ENCODE measurements at places on chromosomes 6 and 20.
A peak's percentile ranks its signal among the peaks of the same experiment; 100 is the strongest.

- no peak for DNase-seq
Observed at GRCh38 chr20:3990716-3991115, 24.6 kb downstream of the RNF24 start.

- no peak for DNase-seq
Observed at GRCh38 chr20:2146080-2146867, 44.6 kb downstream of the STK35 start.

GRCh38 chr6:121436960-121437850 is 1.8 kb downstream of the GJA1 start:
- no peak for DNase-seq

- DNase-seq = peak; percentile 41
Observed at GRCh38 chr6:97669191-97670031, 386.4 kb upstream of the MMS22L start.

- DNase-seq = no peak
Observed at GRCh38 chr6:113328886-113329381, 528.2 kb upstream of the MARCKS start.

- DNase-seq = no peak
Observed at GRCh38 chr6:156190270-156190669, 586.9 kb upstream of the ARID1B start.

DNA sequence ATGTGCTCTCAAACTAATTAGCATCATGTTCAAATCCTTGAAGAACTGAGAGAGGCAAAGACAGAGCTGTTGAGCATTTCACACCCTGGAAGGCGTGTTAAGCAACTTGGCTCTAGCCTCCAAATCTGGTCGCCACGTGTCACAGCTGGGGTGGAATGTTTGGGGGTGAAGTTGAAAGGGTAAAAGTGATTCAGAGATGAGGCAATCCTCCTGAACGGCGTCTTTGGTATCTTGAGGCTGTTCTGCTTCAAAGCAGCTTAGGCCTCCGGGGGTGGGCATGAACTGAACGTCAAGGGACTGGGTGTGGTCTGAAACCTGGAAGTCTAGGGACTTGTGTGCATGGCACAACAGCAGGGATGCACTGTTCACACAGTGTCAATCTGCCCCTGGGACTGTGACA is 62.3 kb downstream of the TRAM2 start:
- DNase-seq = no peak

GRCh38 chr20:59620860-59621505 is 16.6 kb downstream of the PHACTR3 start:
- no peak for DNase-seq

- no peak for DNase-seq
Observed at GRCh38 chr6:160791981-160792418, 90.0 kb downstream of the PLG start.

DNA sequence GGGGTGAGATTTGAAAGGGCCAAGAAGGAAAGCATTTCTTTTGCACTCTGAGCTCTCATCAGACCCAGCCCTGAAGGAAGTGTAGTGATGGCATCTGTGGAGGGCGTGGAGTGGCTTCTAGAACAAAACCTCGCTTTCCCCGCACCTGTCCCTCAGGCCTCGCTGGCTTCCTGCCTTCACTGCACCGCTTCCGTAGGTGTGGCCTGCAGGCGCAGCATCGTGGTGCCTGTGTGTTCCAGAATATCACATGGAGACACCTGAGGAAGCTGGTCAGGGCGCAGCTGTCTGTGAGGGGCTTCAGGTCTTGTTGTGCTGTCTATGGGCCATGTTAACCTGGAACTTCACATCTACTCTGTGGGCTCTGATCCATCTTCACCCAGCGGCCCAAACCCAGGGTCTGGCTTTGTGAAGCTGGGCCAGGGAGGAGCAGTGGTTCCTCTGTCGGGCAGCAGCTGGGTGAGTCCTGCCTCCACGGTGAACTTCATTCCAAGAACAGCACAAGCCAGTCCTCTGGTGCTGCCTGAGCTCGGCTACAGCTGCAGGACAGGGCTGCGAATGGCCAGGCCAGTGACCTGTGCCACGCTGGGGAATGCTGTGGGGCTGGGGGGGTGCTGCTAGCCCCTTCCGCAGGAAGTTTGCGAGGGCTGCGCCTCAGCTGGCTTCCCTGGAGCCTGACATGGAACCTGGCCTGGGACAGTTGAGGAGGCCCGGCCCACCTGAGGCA is 40.9 kb downstream of the DSTN start:
- DNase-seq = peak; percentile 89

DNA sequence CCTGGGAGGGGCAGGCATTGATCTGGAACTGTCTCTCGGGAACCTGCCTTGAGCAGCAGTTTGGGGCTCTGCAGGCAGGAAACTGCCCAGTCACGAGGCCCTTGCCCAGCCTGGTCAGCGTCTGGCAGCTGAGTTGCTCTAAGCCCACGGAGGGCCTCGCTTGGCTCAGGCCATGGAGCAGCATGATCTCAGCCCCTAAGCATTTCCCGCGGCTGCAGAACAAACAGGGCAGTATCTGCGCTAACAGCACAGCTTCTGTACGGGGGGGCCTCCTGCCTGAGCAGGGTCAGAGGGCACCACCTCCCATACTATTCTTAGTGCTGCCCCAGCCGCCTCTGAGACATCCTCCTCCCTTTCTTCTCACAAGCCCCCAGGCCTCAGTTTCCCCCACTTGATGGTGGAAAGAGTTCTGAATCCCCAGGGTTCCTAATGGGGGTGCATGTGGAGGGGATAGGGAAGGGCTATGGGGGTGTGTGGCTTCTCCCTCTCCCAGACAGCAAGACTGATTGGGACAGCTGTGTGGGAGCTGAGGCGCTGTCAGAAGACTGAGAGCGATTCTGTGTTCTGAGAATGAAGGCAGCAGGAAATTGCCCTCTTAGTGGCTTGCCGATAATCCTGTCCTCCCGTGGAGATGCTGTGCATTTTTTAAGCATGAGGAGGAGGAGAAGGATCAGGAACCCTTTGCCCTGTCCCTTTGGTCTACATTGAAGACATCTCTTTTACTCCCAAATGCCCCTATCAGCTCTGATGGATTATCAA is 46.4 kb downstream of the MOCS1 start:
- no peak for DNase-seq

DNA sequence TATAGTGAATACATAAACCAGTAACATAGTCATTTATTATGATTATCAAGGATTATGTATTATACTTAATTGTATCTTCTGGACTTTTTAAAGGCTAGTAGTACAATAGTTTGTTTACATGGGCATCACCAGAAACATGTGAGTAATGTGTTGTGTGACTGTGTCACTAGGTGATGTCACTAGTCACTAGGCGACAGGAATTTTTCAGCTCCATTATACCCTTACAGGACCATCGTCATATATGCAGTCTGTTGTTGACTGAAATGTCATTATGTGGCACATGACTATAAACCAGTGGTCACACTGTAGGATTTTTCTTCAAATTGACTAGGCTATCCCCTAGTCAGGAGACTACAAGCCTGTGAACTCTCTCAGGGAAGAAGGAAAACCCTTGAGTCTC is 86.5 kb upstream of the CENPW start:
- no peak for DNase-seq

DNA sequence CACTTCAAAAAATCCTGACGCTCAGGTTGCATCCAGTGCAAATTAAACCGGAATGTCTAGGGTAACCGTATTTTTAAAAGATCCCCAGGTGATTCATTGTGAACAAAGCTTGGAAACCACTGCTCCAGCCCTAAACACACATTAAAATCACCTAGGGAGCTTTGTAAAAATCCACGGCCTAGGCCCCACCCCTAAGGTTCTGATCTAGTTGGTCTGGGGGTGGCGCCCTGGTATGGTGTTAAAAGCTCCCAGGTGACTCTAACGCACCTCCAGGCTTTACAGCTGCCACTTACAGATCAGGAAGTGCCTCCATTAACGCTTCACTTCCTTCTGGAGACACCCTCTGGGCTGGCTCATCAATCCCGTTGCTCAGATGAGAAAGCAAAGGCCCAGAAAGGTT is 92.2 kb downstream of the GRM4 start:
- DNase-seq = no peak

DNA sequence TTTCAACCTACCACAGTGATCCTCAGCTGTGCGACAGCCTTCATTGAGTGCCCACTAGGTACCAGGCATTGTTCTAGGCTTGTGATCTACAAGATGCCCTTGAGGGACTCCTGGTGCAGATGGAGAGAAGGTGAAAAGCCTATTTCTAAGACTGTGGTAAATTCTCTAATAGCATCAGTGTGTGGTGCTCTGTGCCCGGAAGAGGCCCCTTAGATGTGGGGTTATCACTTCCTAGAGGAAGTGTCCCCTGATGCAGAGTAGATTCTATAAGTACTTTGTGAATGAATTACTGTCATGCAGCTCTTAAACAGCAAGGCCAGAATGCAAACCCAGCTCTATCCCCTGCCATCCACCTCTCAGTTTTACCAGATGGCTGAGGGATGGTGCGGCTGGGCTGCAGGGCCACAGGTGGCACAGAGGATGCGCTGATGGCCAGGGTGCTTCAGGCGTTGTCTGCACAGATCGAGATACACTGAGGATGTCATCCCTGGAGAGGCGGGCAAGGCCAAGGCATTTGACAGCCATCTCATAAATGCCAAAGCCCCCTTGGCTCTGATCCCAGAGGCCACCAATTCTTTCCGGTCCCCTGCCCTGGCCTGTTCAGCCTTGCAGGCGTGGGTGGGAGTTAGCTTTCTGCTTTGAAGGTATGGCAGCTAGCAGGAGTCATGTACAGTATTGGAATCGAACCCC is 96.7 kb downstream of the TOX2 start:
- DNase-seq = no peak

GRCh38 chr20:19887556-19888268 is 129.4 kb upstream of the NAA20 start:
- DNase-seq = no peak

GRCh38 chr20:19757487-19758132 is 448 bp upstream of the RIN2 start:
- DNase-seq = no peak

DNA sequence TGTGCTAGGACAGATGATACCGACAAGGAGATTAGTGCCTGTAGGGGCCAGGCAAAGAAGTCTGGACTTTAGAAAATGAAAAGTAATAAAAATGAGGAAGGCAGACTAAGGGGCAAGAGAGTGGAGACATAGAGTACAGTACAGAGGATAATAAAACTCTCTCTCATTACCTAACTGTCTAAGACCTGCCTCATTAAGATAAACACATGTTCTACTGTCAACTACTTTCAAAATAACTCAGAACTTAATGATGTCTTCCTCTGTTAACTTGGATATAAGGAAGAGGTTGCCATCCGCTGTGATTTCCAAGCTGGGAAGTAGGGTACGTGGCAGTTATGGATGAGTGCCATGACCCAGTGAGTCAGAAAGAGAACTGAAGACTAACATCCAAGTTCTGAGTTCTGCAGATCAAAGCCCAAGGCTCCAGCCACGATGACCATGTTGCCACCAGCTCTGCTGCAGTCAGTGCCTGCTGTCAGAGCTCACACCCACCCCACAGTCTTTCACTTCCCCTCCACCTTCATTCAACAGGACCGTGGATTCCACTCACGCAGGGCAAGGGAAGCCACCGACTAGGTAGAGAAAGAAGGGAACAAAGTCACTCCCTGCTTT is 81.8 kb downstream of the KIF16B start:
- no peak for DNase-seq

DNA sequence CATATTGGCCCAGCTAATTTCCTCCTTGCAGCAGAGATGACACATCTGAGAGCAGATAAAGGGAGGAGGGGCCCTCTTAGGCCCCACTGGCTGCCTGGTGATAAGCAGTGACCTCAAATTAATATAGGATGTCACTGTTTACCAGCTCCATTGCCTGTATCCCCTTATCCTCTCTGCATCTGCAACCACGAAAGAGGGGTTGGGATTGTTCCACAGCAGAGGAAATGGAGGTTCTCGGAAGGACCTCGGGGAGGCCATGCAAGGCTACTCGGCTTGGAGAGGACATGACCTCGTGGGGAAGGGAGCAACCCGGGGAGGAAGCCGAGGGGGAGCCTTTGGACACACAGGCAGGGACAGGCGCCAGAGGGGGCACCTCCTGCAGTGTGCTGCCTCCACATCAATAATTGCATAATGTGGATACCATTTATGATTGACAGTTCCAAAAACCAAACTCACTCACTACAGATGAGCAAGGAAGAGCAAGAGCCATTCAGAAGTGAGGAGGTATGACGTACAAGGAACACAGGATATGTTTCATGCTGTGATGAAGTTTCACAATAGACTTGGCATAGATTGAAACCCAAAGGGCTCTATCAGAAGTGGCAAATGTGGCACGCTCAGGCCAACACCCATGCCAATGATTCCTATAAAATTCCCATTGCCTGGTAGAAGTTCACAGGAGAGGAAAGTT is 177.2 kb upstream of the RNF24 start:
- no peak for DNase-seq

GRCh38 chr6:160042788-160043301 is 74.0 kb downstream of the IGF2R start:
- no peak for DNase-seq

GRCh38 chr6:119297049-119297448 is 52.5 kb downstream of the MAN1A1 start:
- DNase-seq = no peak

GRCh38 chr6:152642578-152643375 is 5.6 kb upstream of the SYNE1 start:
- DNase-seq = peak; percentile 59

GRCh38 chr20:35104685-35105295 is 12.2 kb upstream of the TRPC4AP start:
- DNase-seq = no peak

- no peak for DNase-seq
Observed at GRCh38 chr6:147559006-147559405, 50.5 kb downstream of the SAMD5 start.

DNA sequence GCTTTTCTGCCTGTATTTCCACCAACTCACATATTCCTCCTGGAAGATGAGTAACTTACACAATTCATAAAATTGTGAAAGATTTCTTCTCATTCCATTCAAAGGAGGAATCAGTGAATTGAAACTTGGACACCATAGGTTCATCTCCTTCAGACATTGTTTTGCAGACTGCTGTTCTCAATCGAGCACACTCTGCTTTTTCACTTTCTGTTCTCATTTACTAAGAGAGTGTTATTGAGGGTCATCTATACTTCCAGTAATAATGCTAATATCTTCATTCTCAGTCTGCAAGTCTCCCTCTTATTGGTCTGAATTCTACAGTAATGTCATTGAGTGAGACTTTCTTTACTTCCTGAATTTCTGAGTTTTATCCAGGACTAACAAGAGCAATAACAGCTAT is 67.5 kb upstream of the FUT9 start:
- no peak for DNase-seq

DNA sequence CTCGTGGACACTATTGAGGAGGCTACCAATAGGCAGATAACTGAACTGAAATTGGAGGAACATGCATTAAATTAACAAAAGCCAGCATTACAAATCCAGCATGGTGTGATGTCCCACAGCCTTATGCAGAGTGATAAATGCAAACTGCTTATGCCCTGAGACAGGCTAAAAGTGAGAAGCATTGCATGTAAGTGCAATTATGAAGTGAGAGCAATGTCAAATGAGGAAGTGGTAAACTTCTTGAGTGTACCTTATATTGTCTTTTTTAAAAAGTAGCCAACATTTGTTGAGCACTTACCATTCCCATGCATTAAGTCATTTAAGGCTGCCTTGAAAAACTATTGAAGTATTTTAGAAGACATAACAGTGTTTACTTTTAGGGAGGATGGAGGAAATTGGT is 212.2 kb downstream of the TBC1D7 start:
- DNase-seq = no peak

- no peak for DNase-seq
Observed at GRCh38 chr6:25542984-25543910, 108.8 kb upstream of the SCGN start.

All from activated CD8-positive, alpha-beta memory T cell treated with anti-CD3 and anti-CD28 coated beads, Interleukin-2, amount 10 ng/mL, durations not matched to agents 7 days and 5 days (primary cell).